ENCODE measurements at places on chromosomes 2 and 18. TPM values are rescaled to one million over a fixed set of nuclear protein-coding genes. Genes with fewer than 3 reads are reported as not detected.

GRCh38 chr2:150211164-150211631 lies 276.3 kb downstream of the RND3 start:
- no peak for DNase-seq

DNA sequence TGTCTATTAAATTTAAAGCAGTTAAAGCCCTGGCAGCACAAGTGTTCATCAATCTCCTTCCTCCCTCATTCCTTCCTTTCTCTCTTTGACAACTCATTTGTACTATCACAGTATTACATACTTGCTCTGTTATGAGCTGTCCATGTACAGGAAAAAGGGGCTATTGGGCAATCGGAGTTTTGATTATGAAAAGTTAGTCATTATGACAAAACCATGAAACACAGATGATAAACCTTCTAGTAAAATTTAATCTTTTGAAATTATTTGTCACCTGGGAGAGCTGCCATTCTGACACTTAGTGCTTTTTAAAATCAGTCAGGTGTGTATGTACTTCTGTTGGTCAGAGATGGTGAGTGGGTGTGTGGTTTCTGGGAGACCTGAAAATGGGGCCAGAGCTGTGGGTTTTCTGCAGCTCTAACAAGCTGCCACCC lies 39.4 kb downstream of the MAP4K4 start:
- DNase-seq = no peak

DNA sequence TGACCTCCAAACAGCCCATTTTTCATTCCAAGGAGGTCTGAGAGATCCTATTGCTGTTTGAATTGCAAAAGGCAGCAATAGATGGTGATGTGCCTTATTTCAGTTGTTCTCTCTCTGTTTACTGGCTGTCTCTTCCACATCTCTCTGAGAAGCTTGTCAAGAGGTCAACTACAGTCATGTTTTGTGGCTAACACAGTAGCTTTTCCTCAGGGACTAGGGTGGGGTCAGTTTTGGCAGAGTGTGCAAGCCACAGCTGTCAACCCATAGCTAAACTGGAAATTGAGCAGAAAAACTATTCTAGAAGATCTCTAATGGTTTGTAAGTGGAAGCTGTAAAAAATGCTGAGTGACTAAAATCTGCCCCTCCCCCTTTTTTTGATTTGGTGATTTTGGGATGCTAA lies 67.1 kb downstream of the DIS3L2 start:
- DNase-seq = no peak

- no peak for DNase-seq
Measured at GRCh38 chr2:95307878-95308277, 10.7 kb downstream of the KCNIP3 start.

DNA sequence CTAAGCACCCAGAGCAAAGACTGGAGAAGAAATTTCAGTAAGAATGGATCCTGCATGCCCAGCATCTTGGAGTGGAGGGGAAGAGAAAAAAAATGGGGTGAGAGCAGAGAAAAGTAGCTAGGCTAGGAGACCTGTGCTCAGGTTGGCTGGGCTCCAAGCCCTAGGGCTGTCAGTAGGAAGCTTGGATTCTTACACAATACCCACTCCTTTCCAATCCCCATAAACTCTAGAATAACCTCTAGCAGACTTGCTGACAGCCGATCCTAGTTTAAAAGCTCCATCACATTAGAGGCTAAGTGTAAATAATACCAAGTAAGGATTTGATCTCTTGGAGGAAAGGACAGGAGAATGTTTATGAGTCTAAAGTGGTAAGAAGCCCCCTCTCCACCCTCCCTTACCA lies 46.2 kb upstream of the NABP1 start:
- no peak for DNase-seq

- peak; percentile 59 for DNase-seq
Measured at GRCh38 chr2:55232863-55233657, 572 bp downstream of the RPS27A start.

DNA sequence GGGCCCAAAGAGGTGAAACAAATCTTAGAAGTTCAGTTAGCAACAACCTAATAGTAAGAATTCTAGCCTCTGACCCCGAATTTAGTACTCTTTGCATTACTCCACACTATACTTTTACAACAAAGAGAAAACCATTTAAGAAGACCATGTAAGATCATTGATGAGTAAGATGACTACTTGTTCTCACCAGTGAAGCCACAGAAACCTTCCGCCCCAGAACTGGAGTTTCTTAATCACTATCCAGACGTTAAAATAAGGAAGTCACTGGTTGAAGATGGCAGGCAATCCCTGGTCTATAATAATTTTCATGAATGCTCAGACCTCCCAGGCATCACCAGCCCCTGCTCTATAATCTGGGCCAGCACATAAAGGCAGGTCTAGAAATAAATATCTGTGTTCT lies 95.0 kb downstream of the TMEM163 start:
- no peak for DNase-seq

GRCh38 chr18:77145364-77145901 lies 12.8 kb upstream of the MBP start:
- no peak for DNase-seq

DNA sequence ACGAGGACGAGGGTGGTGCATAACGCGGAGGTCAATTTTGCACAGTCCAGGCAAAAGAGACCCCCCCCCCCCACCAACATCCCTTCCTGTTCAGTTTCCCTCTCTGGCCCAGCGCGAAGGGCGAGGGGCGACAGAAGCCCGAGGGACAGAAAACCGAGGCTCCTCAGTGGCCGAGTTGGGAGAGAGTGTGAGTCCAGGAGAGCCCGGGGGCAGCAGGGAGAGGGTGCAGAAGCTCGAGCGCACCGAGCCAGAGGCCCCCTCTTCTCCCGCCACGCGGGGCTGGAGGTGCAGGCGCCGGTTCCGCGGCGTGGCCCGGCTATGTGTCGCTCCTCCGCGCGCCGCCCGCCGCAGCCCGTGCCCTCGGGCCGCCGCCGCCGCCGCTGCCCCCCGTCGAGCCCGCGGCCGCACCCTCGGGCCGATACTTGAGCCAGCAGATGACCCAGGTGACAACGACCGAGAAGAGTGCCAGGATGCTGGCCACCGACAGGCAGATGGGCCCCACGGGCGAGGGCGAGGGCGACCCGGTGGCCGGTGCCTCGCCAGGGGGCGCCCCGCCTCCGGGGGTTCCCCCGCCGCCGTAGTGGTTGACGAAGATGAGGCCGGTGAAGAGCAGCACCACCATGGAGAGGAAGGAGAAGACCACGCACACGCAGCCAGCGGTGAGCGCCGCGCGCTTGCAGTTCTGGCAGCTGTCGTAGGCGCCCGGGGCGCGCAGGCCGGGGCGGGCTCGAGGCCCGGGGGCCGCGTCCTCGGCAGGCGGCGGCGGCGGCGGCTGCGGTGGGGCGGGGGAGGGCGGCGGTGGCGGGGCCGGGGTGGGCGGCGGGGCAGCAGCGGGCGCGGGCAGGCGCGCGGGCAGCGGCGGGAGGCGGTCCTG lies 20.2 kb upstream of the PAX3 start:
- DNase-seq = peak; percentile 38

GRCh38 chr18:22838639-22839277 lies 94.4 kb upstream of the RBBP8 start:
- no peak for DNase-seq

GRCh38 chr18:28494151-28494550 lies 317.2 kb upstream of the CDH2 start:
- DNase-seq = no peak

- no peak for DNase-seq
Measured at GRCh38 chr2:77484026-77484425, 38.1 kb downstream of the LRRTM4 start.

DNA sequence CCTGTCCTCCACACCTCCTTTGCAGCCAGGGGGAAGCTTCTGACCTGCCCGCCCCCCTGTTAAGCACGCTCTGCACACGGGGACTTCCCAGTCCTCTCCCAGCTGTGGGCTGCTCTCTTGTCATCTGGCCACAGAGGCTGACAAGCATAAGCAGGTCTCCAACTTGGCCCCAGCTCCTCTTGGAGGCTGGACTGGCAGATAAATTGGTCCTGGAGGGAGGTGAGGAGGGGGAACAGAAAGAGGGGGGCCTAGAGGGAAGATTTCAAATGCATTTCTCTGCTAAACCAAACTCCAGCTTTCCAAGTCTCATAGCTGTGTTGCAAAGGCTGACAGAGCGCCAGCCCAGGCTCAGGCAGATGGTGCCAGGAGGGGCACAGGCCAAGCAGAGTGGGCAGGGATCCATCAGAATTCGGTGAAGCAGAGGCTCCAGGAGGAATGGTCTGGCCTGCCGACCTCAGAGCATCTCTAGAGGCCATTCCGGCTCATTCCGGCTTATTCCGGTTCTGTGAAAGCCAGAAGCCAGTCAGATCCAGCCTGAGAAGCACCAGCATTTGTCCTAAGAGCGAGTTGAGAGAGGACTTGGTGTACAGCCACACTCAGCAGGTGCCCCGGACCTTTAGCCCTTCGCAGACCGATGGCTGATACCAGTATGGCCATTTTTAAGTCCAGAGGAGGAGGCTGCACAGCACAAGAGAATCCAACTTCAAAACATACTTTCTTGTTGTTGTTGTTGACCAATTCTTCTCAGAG lies 508.9 kb upstream of the MYT1L start:
- no peak for DNase-seq

- no peak for DNase-seq
Measured at GRCh38 chr2:127575941-127576432, 40.5 kb downstream of the MYO7B start.

GRCh38 chr2:205139822-205140463 lies 542.4 kb upstream of the NRP2 start:
- DNase-seq = peak; percentile 45

DNA sequence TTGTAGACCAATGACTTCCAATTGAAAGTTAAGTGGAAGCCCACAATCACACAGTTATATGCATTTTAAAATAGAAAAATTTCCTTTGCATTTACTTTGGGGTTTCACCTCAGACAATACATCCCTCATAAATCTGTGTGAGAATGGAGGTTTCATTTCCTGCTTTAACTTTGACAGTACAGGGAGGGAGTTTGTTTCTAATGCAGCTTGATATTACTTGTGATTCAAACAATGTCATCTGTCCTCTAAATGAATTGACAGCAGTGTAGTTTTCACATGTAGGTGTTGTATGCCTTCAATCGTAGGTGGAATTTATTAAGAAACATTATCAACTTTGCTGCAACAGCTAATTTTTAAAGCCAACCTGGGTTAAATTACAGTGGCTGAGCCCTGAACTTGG lies 75.2 kb downstream of the TMEFF2 start:
- DNase-seq = no peak

GRCh38 chr2:231583982-231584381 lies 8.7 kb upstream of the TEX44 start:
- DNase-seq = no peak

- DNase-seq = no peak
Measured at GRCh38 chr2:6770006-6770405, 95.7 kb downstream of the CMPK2 start.

DNA sequence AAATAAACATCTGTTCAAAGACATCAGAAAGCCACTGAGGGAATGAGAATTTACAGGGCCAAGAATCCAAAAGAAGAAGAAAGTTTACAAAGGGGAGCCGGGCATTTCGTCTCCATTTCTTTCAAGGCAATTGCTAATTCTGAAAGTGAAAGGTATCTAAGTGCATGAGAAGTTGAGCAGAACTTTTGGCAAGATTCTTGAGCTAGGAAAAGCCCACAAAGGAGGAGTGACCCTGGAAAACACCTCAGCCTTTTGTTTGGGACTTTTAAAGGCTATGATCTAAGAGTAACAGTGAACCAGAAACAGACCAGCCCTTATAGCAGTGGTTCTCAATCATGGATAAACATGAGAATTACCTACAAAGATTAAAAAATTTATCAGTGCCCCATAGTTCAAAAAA lies 87.4 kb downstream of the MDH1 start:
- no peak for DNase-seq

GRCh38 chr18:76673281-76674185 lies 148.8 kb upstream of the ZNF236 start:
- DNase-seq = no peak

DNA sequence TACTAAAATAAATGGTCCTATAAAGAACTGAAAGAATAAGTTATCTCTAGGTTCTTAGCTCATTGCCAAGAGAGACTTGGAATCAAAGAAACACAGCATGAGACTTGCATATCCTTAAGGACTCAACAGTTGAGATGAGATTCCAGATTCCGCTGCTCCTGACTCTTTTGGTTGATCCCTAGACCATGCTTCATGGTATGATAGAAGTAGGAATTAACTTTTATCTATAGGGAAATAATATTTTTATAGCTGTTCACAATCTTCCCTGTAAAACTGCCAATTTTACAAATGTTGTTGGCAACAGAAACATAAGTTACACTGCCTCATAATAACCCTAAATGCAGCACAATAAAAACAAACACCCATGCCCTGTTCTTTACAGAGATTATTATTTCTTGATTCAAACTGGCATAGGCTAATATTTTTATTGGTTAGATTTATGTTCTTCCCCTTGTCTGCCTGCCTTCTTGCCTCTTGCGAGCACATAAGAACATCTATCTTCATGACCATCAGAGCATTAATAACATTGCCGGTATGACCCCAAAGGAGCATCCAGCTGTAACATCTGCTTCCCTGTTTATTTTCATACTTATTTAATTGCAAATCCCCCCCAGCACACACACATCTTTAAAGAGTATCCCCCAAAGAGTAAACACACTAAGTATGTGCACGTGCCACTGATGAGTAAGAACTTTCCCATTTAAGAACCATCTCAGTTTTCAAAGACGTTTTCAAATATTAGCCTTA lies 735.7 kb upstream of the SLC8A1 start:
- no peak for DNase-seq

- DNase-seq = no peak
Measured at GRCh38 chr2:170840717-170841210, 24.1 kb downstream of the GAD1 start.

DNA sequence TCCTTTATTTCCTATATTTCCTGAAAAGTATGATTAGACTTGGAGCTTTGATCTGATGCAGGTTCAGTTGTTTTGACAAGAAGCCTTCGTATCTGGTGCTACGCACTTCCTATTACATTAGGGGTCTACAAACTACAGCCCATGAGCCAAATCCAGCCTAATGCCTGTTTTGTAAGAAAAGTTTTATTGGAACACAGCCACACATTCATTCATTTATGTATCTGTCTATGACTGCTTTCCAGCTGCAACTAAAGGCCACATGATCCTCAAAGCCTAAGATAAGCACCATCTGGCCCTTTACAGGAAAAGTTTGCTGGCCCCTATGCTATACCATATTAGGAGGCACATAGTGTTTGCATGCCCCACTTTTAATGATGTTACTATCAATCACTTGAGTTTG lies 26.0 kb downstream of the EIF2AK3 start:
- DNase-seq = no peak

DNA sequence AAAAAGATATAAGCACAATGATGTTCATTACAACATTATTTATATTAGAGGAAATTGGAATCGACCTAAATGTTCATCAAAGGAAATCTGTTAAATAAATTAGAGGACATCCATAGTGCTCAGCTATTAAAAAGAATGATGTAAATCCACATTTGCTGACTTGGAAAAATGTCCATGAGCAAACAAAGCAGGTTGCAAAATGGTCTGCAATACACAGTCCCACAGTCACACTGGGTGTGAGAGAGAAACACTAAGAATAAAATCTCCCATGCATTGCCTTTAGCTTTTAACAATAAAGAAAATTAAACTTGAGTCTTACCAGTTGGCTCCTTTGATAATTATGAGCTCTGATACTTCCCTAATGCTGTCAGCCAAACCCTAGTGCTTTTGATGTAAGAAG lies 811.1 kb upstream of the SALL3 start:
- DNase-seq = no peak

KHK gene
- total RNA-seq = 2.4 TPM

MYL1 gene
- total RNA-seq = not detected

TGFA gene
- total RNA-seq = 9.2 TPM

FAM161A gene
- total RNA-seq = 1.9 TPM

ZNF804A gene
- total RNA-seq = not detected

TTC32 gene
- 14.2 TPM for total RNA-seq

C2orf72 gene
- total RNA-seq = not detected

IL1R2 gene
- total RNA-seq = 73.3 TPM

ZNF385B gene
- 93.5 TPM for total RNA-seq

CAPN14 gene
- 0.15 TPM for total RNA-seq

MEP1B gene
- not detected for total RNA-seq

Data from upper lobe of left lung (tissue), 6 donors.